ENCODE measurements at places on chromosomes 12 and 14. TPM values are rescaled to one million over a fixed set of nuclear protein-coding genes. Genes with fewer than 3 reads are reported as not detected.

DNA sequence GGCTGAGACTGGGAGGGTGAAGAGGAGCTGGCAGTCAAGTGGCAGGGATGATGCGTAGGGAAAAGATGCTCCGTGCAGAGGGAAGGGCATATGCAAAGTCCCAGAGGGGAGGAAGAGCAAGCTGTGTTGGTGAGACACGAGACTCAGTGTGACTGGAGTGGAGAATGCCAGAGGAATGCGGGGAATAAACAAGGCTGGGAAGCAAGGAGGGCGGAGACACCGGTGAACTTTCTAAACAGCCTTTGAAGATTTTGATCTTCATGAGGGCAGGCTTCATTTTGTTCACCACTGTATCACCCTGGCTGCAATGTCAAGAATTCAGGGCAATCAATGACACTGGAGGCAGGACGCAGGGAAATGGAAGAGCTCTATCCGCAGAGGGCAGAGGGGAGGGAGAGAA, 535.8 kb downstream of the FUT8 start:
- no peak for DNase-seq

- DNase-seq: no peak
Observed at GRCh38 chr14:75247939-75248338, 30.7 kb upstream of the FOS start.

DNA sequence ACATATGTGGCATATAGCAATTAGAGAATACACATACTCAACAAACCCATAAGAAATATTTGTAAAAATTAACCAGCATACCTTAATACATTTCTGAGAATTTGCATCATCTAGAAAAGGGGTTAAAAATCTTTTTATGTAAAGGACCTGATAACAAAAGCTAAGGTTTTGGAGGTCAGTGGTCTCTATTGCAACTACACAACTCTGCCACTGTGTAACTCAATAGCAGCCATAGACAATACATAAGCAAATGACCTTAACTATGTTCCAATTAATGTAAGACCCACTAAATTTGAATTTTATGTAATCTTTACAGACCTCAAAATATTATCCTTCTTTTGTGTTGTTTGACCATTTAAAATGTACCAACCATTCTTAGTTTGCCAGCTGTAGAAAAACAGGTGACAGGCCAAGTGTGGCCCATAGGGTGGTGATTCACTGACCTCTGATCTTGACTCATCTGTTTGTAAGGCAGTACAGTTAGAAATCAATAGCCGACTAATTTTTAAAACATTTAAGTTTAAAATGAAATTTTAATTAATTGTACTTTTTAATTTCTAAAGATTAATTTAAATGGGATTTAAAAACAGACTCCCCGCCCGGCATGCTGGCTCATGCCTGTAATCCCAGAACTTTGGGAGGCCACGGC, 7.4 kb upstream of the EPS8 start:
- DNase-seq: no peak

DNA sequence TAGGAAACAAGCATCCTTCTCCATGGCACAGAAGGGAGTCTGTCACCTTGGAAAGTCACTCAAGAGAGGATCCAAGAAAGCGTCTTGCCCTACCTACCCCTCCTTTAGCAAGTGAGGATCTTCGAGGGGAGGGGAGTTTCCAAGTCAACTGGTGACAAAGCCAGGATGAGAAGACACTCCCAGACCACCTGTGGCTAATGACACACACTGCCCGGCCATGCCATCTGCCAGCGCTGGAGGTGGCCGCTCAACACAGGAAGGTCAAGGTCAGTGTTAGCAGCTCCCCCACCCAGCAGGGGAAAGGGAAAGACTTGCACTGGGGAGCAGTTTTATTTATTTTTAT, 41.3 kb downstream of the ELK3 start:
- no peak for DNase-seq

DNA sequence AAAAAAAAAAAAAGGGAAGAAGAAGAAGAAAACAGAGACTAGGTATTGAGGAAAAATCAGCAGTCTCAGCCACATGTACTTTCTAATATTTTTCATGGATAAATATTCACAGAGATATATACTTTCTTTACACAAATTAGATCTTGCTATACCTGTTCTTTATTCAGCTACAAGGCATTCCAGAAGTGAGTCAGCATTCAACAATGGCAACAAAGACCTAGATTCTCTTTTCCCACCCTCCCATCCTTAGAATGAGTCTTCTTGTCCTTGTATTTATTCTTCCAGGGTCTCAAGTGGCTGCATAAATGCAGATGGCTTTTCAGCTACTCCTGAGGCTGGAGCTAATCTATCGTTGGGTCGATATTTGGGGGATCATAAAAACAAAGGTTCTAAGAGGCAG, 93.0 kb downstream of the NT5DC3 start:
- no peak for DNase-seq

DNA sequence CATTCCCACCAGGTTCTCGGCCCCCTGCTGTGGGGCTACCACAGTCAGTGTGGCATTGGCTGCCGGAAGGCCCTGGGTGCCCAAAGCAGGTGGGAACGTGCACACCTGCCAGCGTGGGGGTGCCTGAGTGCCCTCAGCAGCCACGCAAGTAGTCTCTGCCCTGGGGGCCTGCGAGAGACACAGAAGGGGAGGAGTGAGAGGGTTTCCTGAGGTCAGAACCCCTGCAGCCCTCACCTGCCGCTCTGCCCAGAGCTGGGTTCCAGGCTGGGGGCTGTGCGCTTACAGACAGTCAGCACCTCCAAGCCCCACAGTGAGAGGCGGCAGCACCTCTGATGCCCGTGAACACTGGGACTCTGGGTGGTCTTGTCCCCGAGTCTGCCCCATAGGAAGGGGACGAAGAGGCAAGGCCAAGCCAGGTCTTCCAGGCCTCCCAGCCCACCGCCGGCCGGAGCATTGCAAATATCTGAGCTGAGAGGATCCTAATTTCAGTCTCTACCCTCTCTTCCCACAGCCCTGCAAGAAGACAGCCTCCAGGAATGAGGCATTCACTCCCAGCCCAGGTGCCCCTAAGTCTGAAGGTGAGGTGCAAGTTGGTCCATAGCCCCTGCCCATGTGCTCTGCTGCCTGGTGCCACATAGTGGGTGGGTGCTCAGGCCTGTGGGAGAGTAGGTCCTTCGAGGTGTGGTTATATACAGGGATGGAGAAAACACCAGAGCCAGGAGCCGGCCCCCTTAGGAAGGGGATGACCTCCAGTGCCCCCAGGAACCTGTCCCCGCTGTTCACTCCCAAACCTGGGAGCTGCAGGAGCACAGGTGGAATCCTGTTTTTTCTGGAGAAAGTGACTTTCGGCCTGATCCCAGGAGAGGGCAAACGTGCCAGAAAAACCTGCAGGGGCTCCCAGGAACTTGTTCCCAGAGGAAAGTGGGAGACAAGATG, 291.1 kb upstream of the RTL1 start:
- DNase-seq: no peak

DNA sequence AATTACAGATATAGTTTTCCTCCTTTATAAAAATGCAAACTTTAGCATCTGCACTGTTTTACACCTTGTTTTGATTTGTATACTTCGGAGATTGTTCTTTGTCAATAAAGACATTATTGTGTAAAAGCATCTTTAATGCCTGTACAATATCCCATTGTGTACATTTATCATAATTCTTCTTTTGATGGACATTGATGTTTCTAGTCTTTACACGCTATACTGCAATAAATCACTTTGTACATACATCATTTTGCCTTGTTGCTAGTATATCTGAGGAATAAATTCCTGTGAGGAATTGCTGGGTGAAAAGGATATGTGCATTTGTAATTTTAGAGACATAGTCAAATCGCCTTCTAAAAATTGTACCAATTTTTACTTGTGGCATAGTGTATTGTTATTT, 30.4 kb downstream of the WDR20 start:
- no peak for DNase-seq

DNA sequence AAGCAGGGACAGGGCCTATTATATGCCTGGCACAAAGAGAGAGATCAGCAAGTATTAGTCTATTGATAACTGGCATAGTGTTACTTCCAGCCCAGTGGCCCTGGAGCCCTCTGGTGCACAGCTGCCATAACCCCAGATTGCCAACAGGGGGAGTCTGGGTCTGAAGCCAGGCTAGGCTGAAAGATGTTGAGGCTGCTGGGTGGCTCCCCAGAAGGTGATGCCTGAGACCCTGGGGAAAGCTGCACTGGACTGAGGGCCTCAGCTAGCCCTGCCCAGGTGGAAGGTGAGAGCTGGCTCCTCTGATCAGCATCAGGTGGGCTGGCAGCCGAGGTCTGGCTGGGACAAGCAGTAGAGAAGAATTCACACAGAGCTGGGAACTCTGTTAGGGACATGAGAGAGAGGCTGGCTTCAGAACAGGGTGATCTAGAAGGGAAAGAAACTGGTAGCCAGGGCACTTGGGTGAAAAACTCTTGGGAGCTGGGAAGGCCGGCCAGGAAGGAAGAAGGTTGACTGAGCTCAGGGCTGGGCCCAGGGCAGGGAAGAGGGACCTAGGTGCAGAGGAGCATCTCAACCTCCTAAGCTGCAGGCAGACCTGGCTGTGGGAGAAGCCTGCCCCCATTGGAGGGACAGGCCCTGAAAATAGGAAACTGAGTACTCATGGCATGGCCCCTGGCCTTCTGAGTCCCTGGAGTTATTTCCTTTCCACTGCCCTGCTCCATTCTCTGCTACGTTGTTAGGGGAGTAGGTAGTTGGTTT, 3.9 kb downstream of the GZMH start:
- no peak for DNase-seq

- no peak for DNase-seq
Observed at GRCh38 chr12:11711651-11712327, 62.3 kb downstream of the ETV6 start.

DNA sequence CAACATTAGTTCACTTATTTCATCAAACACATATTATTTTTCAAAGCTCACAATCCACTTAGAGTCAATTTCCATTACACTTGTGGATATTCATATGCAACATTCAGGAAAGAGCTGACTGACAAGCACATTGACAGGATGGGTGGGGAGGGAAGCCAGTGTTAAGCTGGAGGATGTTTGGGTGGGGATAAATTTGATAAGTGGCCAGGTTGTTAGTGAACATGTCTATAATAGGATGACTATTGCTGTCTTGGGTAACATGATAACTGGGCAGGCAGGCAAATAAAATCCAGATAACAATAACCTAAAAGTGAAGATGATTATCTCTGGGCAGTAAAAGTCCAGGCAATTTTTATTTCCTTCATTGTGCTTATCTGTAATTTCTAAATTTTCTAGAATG, 73.8 kb upstream of the OSBPL8 start:
- DNase-seq: no peak

GRCh38 chr12:116537101-116537904, 21.9 kb upstream of the MAP1LC3B2 start:
- no peak for DNase-seq

- DNase-seq: no peak
Observed at GRCh38 chr14:91361233-91361811, 56.3 kb downstream of the CCDC88C start.

GRCh38 chr12:7130701-7131501, 730 bp downstream of the CLSTN3 start:
- no peak for DNase-seq

DNA sequence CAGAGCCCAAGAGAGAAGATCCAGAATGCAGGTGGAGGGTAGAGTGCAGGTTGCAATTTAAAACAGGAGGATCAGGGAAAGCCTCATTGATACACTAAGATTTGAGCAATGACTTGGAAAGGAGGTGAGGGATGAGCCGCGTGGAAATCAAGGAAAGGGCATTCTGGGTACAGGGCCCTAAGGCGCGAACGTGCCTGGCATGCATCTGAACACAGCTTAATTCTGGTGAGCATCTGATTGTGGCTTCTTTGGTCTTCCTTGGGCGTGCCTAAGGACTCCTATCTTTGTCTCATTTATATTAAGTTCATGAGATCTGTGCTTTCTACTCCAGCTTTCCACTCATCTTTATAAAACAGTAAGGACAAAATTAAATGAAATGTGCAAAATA, 79.3 kb downstream of the NTF3 start:
- DNase-seq: no peak

- DNase-seq: no peak
Observed at GRCh38 chr12:116171549-116171948, 105.9 kb downstream of the MED13L start.

GRCh38 chr14:104935955-104936354, 11.3 kb downstream of the PLD4 start:
- no peak for DNase-seq

DNA sequence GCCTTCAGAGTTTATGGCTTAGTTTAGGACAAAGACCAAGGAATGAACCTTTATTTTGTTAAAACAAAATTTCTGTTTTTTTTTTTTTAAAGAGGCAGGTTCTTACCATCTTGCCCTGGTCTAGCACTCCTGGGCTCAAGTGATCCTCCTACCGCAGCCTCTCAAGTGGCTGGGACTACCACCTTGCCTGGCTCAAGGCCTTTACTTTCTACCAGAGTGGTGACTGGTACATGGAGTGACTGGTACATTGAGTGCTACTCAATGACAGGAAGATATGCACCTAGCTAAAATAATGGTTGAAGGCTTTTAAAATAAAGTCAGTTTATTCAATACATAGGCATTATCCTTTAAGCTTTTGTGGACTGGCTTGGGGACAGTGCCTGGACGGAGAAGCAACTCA, 32.6 kb downstream of the PRICKLE1 start:
- DNase-seq: no peak

DNA sequence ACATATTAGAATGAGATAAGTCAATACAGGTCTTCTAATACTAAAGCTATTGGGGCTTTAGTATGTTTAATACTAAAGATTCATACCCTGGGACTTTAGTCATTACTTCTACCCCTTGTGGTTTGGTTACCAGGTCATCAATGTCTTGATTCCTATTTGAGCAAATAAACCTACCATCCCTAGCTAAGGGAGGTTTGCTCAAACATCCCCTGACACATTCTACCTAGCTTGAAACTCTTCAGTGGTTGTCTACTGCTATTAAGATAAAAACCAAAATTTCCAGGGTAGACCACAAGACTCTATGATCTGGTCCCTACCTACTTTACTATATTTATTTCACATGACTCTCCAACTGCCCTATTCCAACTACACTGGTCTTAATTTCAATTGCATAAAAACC, 7.3 kb upstream of the C2CD5 start:
- no peak for DNase-seq

DNA sequence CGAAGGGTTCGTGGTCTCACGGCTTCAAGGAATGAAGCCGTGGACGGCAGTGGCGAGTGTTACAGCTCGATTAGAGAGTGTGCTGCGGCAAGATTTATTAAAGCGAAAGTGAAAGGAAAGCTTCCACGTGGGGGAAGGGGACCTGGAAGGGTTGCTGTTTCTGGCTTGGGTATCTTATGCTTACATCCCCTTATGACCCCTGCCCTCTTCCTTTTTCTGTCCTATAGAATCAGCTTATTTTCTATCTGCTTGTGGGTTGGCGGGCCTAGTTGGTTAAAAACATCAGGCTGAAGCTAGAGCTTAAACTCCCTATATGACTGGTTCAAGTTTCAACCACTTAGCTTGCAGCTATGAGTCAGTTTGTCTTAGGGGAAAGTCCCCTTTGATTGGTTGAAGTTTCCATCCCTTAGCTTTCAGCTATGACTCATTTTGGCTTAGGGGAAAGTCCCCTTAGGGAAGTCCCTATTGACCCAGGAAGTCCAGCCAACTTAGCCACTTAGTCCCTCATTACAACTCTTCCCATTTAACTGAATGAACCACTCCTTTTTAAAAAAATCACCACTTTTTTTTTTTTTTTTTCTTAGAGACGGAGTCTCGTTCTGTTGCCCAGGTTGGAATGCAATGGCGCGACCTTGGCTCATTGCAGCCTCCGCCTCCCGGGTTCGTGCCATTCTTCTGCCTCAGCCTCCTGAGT, 1494.7 kb upstream of the TMEM132C start:
- DNase-seq: no peak

Gene FAIM2
- total RNA-seq: 22.3 TPM

Gene POTEM
- not detected for total RNA-seq

Gene RASSF9
- total RNA-seq: 0.47 TPM

Gene SERPINA4
- not detected for total RNA-seq

Gene NAV3
- 313 TPM for total RNA-seq

Gene LRRC10
- total RNA-seq: not detected

Gene LRRC9
- total RNA-seq: 2.3 TPM

Gene GAS2L3
- 88.0 TPM for total RNA-seq

Gene SYT1
- total RNA-seq: 166 TPM

Gene HOXC10
- not detected for total RNA-seq
